GM10248 (cell line): ENCODE measurements at places on chromosomes 2 and 18.

DNA sequence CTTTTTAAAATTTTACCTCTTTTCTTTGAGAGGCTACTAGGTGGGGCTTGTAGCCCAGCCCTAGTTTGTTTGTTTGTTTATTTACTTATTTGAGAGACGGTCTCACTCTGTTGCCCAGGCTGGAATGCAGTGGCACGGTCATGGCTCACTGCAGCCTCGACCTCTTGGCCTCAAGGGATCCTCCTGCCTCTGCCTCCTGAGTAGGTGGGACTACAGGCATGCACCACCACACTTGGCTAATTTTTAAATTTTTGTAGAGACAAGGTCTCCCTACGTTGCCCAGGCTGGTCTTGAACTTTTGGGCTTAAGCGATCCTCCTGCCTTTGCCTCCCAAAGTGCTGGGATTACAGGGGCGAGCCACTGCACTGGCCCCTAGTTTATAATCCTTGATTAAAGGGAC lies 35.0 kb downstream of the ERLEC1 start:
- DNase-seq: no peak

DNA sequence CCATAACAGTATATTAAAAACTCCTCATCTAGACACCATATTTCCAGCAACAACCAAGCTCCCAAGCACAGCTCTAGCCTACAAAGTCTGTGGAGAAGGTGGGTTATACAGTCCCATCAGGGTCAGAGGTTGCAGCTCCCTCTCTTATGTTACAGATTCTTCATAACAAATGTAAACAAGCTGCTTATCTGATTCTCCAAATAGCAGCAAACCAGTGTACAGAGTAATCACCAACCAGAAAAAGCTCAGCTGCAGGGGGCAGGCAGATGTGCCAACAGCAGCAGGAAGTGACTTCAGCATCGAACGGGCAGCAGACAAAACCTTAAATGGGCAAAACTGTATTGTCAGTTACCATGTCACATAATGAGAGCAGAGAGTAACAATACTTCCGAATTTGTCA lies 52.9 kb upstream of the NABP1 start:
- no peak for DNase-seq

DNA sequence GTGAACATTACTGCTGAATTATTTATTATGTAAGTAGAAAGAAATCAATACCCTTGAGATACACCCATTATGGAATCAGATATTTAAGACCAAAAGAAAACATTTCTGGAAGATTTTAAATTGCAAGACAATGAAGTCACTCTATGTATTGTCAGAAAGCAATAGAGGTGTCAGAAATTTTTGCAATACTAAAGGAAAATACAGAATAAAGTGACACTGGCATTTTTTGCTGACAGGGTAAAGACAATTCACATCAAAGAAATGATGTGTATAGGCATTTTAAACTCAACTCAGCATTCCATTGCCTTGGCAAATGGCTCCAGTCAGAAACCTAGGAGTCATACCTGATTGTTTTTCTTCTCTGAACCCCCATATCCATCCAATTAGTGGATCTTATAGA lies 191.0 kb upstream of the PID1 start:
- no peak for DNase-seq

DNA sequence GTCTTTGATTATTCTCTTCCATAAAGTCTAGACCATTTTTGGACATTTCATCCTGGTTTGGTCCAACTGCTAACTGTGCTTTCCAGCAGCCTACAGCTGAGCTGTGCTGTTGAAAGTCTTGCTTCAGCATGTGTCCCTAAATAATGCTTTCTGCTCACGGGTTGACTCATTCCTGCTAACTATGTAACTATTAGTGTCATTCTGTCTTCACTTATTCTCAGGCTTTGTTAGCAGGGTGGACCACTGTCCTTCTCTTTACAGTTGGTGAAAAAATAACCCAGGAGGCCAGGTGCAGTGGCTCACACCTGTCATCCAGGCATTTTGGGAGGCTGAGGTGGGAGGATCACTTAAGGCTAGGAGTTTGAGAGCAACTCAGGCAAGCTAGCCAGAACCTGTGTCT lies 8.9 kb downstream of the ADAM23 start:
- no peak for DNase-seq

- no peak for DNase-seq
Observed at GRCh38 chr18:39485696-39486095, 1920.1 kb upstream of the CELF4 start.

- no peak for DNase-seq
Observed at GRCh38 chr2:183089192-183089851, 10.8 kb downstream of the DUSP19 start.

- DNase-seq: no peak
Observed at GRCh38 chr2:30503695-30504052, 56.6 kb downstream of the LCLAT1 start.

DNA sequence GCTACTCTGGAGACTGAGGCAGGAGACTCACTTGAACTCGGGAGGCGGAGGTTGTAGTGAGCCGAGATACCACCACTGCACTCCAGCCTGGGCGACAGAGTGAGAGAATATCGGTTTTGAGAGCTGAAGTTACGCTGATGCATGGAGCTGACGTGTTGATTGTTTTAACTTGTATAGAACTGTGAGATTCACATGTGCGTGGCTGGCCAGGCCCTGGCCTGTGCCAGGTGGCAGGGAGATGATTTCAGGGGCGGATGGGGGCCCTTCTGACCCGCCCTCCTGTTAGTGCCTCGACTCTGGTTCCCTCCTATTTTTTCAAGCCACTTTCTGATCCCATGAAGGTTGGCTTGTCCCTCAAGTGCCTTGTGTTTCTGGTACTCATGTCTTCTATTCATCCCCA lies 25.7 kb downstream of the GATA6 start:
- no peak for DNase-seq

DNA sequence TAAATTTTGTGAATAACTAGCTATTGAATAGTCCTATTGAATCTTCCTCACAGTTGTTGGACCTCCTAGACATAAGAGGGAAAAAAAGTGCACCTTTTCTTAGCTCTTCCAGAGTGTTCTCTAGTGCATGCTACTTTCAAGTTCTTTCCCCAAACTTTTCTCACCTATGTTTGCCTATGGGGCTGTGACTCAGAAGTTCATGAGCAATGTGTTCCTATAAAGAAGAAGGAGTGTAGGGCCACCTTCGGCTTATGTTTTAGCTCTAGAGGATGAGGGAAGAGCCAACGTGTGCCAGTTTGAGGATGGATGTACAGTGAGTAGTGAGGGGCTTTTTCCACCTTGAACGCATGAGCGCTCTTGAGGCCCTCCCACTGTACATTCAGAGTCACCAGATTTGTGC lies 27.0 kb upstream of the HNMT start:
- DNase-seq: no peak

- DNase-seq: no peak
Observed at GRCh38 chr2:151049746-151050145, 211.9 kb downstream of the RBM43 start.

DNA sequence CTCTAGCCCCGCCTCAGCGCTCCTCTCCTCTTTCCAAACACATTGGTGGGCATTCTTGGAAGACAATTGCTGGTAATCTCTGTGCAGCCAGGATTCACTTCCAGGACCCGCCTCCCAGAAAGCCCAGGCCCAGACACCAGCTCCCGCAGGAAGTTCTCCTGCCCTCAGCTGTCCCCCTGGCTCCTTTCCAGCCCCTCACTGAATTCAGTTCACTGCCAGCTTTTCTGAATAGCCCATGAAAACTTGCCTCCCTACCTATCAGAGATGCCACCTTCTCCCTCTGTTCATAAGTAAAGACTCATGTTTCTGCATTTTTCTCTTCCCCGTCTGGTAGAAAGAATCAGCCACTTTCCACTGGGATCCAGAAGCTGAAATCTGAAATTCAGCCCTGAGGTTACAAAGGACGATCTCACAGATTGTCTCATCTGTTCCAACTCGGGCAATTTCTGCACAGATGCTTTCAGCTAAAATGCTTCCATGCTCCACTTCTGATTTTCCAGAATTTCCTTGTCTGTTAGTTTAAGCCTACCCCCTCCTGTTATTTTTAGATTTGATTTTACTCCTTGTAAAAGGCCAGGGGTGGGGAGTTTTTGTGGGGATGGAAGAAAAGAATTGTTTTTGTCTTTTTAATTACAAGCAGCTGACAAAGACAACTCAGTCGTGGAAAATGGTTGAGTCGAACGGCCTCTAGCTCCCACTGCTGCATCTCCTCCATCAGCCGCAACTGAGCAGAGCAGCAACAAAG lies 98.1 kb downstream of the SP3 start:
- no peak for DNase-seq

DNA sequence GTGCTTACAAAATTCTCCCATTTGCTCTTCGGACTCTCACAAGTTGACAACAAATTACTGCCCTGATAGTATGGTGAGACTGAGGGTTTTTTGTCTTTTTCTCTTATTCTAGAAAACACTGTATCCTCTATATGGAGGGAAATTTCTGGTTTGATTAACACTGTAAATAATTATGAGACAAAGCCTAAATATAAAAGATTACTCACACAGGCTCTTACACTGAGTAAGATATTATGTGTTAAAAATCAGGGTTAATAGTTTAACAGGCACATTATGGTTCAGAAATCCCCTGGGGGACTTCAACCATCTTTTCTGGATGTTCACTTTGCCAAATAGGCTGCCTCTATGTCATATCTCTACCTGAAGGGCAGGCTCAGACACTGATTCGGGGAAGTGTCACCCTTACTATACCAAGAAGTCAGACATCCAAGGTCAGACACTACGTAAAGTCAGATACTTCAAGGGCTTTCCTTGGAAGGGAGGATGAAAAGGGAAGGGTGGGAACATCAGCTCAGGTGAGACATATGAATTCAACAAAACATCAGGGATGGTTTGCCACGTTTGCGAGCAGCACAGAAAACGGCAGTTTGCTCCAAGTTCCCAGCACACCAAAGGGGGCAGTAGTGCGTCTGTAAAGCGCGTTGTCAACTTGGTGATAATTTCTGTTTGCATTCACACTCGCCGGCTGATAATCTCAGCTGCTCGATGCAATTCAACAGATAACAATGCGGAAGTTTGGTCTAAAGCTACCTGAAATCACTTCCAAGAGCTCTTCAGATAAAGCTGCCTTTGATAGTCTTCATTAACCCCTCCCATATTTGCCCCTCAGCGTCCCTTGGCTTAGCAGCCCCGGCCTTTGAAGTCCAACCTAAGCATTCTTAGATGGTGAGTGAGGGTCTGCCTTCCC lies 972 bp upstream of the RASGRP3 start:
- DNase-seq: peak; percentile 73

GRCh38 chr18:21115519-21116411 lies 4.2 kb upstream of the ROCK1 start:
- DNase-seq: no peak

DNA sequence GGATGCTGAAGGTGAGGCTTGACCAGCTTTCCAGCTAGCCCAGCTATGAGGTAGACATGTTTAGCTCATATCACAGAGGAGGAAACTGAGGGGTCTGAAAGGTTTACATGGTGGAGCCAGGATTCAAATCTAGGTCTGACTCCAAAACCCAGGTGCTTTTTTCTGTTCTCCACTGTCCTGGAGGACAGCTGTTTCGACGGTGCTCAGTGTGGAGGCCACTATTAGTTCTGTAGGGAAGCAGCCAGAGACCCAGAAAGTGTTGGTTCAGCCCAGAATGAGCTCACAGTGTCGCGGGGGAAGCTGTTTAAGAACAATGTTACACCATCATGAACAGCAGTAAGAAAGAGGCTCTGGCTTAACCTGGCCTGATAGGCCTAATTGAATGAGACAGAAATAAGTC lies 11.1 kb downstream of the PROC start:
- DNase-seq: no peak

DNA sequence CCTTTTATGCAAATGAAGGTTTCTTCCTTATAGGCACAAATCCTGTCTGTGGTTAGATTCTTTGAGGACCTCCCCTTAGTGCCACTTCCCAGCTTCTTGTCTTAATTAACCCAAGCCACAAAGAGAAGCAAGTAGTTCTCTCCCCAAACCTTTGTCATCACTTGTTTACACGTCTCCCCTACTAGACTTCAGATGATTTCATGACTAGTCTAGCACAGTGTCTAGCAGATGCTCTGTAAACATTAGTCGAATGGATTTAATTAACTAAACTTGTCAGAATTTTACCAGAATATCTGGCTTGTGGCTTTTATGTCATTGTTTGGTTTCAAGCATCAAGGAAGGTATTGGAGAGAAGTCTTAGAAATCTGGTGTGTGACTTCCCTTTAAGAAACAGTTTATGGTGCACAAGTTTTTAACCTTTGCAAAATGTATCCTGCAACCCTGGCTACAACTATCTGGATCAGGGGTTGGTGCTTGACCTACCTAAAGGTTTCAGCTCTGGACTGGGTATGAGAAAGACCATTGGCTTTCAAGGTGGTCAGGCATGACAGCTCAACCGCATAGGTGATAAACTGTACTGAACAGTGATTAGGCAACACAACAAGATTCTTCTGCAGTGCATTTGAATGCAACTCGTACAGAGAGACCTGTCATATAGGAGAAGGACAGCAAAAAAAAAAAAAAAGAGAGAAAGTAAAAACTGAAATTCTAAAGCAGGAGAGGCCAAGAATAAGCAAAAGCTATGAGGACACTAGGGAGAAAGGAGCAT lies 93.2 kb upstream of the CCDC150 start:
- no peak for DNase-seq

DNA sequence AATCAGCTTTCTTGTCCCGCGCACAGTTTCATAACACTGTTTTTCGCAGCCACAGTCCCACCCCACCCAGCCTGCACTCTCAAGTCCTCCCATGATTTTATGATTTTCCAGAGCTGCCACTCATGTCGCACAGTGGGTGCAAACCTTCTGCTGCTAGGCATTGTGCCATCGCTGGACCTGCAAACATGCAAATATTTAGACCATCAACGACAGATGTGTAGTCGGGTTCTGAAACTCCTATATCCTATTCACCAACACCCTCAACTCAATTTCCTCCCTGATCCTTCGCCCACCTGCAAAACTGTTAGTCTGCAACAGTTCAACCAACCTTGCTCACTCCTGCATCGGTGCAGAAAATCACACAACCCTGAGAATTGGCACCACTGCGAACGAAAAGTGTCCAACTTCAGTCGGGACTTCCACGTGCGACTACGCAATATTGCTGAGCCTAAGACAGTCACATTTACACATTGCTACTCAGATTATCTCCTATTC lies 871 bp upstream of the ALS2 start:
- peak; percentile 14 for DNase-seq

GRCh38 chr18:36814994-36815393 lies 13.8 kb downstream of the TPGS2 start:
- DNase-seq: no peak

GRCh38 chr2:95012881-95013550 lies 12.5 kb upstream of the MAL start:
- no peak for DNase-seq

- DNase-seq: no peak
Observed at GRCh38 chr2:148957023-148957422, 81.5 kb upstream of the LYPD6B start.
